CD4-positive, alpha-beta T cell treated with Interleukin-17A for 4 hours (primary cell): ENCODE measurements at places on chromosomes 4 and X.

DNA sequence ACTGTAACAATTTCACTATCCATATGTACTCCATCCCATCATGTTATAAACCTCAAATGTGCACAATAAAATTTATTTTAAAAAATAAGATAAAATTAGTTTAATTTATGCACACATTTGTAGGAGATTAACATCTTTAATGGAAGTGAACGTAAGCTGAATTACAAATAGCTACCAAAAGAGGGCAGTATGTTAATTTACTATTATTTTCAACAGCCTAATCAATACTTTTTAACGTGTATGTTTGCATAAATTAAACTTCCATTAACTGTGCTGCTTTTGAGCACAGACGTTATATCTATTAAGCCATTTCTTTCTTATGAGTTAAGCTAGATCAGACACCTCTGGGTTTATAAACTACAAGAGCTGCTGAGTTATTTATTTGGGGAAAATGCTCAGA, 56.5 kb upstream of the PHKA2 start:
- DNase-seq = no peak

DNA sequence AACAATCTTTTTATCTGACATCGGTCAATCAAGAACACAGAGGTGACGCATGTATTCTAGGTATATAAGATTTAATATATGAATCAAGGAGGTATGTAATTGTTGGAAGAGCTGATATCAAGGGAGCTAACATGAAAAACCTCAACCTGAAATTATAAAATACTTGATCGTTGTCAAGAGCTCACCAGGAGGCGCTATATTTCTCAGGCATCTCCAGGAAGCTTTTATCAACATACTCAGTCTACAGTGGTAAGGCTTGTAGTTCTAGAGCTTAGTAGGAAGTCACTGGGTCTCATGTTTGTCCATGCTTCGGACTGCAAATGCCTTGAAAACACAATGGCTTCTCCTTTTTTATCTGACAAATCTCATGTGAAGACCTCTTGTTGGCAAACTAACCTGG, 156.1 kb downstream of the GRXCR1 start:
- DNase-seq = no peak

- no peak for DNase-seq
Observed at GRCh38 chr4:15907430-15907829, 31.1 kb downstream of the FGFBP1 start.

DNA sequence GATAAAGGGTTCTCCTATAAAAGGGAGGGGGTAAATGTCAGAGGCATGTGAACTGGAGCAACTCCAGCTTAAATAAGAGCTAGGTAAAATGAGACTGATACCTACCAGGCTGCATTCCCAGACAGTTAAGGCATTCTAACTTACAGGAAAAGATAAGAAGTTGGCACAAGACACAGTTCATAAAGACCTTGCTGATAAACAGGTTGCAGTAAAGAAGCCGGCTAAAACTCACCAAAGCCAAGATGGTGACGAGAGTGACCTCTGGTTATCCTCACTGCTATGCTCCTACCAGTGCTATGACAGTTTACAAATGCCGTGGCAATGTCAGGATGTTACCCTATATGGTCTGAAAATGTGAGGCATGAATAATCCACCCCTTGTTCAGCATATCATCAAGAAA, 13.1 kb upstream of the SULT1B1 start:
- DNase-seq = no peak

DNA sequence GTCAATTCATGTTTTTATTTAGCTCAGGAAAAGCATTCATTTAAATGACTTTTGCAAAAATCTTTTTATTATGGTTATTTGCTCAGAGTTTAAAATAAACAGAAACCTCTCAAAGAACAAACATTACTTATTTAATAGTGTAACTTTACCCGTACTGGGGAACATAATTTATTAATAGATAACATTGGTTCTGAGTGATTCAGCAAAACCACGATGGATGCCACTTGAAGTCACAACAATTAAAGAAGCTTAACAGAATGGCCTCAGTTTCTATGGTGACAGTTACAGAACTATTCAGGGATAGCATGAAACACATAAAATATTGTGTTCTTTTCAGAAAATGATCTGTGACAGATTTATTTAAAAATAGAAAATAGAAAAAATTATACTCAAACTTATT, 368.7 kb downstream of the CCSER1 start:
- no peak for DNase-seq

DNA sequence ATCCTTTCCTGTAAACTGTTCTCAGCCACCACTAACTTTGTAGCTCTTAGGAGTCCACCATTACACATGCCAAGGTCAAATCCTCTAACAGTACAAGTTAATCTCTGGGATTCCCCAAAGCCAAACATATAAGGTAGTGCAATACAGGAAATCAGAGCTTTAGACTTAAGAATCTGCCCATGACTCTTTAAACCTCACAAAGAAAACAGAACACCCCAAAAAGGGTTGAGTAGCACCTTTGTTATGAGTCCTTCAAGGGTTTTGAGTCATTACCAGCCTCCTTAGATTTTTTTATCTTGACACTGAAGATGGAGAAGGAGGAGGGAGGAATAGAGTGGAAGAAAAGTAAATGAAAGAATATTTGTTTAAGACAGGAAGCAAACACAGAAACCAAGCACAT, 243.9 kb upstream of the SPANXN1 start:
- no peak for DNase-seq

DNA sequence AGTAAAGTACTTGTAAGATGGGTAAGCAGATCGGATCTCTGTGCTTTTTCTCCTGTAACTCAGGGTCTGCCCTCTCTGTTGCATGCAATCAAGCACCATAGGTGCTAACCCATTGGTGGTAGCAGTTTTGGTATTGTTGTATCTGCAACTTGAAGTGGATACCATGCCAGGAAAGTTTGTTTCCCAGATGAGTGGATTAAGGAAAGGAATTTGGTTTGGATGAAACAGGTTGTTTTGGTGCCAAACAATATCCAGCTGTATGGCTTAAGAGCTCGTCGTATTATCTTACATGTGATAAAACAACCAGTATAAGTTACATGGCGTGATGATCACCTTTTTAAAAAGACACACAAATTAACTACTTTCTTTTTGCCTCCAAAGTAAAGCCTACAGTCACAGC, 280.9 kb upstream of the TENM3 start:
- no peak for DNase-seq

- DNase-seq = peak; percentile 73
Observed at GRCh38 chr4:56505269-56506130, at the start of gene ARL9. TSS of gene ARL9 (plus strand) at chr4:56505791. CDS start at chr4:56505863, 72 bp downstream.

GRCh38 chrX:46707274-46707965, 51.5 kb downstream of the SLC9A7 start:
- no peak for DNase-seq

DNA sequence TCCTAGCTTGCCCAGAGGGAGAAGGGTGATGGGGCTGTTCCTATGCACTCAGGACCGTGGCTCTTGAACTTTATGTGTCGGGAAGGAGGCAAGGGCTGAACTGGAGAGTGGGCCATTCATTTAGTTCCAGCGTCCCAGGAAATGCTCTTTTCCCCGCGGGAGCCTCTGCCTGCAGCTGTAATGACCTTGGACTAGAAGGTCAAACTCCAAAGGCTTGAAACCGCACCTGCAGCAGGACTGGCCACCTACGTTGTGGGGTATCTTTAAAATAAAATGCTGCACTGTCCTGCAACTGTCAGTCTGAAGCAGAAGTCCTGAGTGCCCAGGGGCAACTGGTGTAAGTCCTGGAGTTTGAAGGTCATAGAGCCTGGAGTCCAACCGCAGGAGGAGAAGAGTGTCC, 61.5 kb upstream of the LSM6 start:
- no peak for DNase-seq

DNA sequence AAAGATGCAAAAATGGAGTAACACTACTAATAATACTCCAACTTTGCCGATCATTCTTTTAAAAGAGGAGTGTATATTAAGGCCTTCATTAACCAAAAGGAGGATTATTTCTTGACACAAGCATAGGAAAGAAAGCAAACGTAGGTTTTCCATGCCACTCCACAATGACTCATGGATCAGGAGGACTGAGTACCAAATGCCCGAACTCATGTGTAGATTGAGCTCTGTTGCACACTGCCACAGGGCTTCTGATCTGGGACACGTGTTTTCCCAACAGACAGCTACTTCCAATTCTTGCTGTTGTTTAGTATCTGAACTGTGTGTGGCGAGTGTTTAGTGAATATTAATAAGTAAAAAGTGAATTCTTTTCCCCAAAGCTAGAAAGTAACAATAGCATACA, 131.2 kb downstream of the LDB2 start:
- no peak for DNase-seq

GRCh38 chrX:83416273-83416672, 91.8 kb upstream of the POU3F4 start:
- DNase-seq = no peak

GRCh38 chrX:150573106-150573505, 4.7 kb downstream of the MTM1 start:
- DNase-seq = no peak
